ENCODE measurements at places on chromosomes 6 and 20.

DNA sequence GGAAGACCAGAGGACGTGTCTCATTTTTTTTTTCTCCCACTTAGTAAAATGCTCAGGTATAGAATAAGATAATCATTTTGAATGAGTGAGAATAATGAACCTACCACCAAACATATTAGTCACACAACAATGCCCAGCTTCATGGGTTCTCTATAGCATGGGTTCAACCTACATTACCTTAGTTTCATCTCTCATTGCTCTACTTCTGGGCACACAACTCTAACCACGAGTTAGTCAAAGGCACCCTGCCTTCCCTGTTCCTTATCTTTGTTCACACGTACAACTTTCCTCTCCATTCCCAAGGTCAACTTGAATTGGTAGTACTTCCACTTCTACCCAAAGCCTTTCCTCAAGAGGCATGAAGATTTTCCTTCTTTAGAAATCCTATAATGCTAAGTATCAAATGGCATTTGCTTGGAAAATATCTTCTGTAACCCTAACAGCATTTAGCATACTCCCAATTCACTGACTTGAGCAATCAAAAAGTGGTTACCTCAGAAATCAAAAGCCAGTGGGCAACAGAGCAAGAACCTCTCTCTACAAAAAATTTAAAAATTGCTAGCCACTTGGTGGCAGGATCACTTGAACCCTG, 20.9 kb downstream of the DEK start:
- DNase-seq: no peak

DNA sequence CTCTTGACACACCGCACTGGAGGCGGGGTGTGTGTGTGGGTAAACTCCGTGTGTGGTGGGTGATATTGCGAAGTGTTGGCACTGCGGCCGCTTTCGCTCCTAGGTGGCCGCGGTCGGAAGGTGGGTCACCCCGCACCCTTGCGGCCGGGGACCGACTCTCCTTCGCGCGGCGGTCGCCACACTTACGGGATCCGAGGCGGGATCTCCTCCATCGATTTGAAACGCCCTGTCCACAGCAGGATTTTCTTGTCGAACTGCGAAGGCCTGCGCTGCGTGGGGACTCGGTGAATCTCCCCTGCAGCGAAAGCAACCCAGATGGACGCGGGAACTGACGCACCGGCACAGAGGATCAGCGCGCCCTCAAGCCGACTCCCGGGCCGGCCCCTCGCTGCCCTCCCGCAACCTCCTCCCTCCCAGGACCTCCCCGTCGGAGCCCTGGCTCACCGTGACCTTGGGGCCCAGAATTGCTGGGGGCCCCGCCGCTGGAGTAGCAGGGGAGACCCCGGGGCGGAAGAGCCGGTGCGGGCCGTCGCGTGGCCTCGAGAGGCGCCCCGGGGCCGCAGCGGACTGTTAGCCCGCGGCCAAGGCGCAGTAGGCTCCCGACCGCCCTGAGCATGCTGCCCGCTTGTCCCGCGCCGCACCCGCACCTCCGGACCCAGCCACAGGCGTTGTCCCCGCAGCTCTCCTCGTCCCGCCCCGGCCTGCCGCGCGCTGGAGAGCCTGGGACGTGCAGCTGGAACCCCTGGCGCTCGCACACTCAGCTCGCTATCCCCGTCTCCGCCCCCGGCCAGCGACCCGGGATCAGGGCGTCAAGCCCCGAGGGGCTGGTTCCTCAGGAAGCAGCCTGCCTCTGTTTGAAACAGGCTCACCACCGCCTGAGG, at the start of gene FAM162B:
FAM162B (minus strand) TSS at position 759 of the 881 bp plus-strand sequence; CDS start at position 616, 143 bp downstream.
- no peak for DNase-seq

GRCh38 chr20:63519668-63520503, 679 bp upstream of the PPDPF start:
- peak; percentile 64 for DNase-seq

DNA sequence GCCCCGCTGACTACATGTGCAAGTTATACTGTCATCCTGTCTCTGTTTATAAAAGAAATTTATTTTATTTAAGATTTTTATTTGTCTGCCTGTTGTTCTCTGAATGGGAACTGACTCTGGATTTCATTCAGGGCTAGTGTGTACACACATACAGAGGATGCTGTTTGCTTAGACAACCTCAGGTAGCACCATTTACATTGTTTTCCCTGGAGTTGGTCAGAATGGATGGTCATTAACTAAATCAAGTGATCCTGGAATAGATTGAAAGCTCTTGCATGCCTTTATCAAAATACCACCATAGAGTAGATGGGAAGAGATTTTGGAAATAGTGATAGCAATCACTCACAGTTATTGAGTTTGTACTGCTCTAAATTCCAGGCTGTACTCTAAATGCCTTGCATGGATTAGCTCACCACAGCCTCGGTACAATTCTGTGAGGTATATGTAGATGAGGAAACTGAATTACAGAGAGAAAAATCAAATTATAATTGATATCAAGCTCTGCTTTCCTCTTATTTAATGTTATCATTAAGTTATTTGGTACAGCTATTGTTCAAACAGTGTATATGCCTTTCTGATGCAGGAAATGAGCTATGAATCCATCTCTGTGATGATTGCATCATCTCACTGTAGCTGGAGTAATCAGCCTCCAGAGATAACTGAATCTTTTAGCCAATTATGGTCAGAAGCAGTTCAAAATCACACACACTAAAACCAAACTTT, 51.9 kb downstream of the RNF217 start:
- no peak for DNase-seq

DNA sequence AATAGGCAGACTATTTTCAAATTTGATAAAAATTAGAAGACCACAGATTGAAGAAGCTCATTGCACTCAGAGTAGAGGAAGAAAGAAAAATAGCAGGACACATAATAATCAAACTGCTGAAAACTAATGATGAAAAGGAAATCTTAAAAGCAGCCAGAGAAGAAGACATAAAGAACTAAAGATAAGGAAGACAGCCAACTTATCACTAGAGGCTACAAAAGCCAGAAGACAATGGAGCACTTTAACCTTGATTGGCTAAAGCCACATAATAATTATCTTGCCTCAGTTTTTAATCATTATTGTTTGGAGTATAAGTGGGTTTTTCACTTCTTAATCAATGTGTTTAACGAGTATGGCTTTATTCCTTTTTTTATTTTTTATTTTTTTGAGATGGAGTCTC, 397.6 kb downstream of the RNF144B start:
- DNase-seq: no peak

DNA sequence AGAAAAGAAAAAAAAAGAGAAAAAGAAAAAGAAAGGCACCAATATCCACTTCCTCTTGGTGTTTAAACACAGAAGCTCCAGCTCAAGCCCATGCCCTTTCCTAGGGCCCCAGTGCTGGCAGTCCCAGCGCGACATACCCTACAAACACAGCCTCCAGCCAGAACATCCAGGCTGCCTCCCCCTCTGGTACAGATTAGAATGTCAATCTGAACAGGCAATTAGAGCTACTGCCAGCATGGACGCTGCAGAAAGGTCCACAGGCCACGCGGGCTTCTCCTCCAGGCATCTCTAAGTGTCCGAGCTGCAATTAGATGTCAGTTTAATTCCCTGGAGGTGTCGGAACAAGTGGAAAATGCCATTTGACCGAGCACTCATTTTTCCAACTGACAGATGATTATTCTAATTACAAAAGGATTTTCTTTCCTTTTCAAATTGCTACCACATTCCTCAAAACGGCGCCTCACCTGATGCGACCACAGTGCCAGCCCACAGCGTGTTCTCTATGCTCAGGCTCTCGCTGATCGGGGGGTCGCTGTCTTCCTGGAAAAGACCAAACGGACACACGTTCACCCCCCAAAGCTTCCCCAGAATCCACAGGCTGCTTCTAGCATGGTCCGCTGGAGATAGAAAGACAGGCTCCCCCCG, 79.5 kb downstream of the ATP9A start:
- DNase-seq: no peak

All from activated effector memory CD4-positive, alpha-beta T cell treated with Interleukin-2 at 50 U/mL for 16 hours (primary cell).